ENCODE measurements at places on chromosomes 11 and 22. TPM values are rescaled to one million over a fixed set of nuclear protein-coding genes. Genes with fewer than 3 reads are reported as not detected.

DNA sequence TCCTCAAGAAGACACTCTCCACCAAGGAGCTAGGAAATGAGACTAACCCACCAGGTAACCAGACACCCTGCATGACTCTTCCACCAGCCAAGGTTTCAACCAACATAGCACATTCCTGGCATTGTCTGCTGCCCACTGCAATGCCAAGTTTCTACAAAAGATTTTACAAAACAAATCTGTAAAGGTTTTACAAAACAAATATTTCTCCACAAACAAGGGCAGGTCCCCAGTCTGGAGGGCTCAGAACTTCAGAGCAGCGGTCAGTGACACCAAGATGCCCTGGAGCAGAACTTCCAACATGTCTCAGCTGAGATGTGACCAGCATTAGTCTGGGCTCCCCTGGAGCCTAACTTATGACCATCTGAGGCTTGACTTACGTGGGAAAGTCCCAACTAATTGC, 14.0 kb downstream of the GALNT18 start:
- ATAC-seq, result no peak

DNA sequence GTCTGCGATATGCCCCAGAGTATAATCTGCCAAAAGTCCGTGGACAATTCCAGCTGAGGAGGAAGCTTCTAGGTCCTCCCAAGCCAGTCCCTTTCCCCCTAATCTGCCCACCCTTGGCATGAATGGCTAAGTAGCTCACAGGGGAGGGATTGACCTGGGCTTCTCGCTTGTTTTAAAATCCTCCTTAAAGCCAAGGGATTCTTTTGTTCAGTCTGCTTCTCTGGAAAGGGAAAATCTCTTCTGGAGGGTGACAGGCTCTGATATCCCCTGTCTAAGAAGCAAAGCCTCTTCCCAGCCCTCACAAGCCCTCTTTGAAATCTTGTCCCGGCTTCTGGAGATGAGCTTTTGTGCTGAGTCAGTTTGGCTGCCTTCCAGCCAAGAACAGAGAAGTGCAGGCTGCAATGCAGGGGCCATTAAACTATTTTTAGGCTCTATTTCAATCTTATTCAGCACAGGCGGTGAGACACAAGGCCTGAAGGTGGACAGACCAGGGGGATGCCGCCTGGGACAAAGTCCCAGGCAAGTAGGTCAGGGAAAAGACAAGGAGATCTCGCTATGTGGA, 23.9 kb downstream of the NEFH start:
- no peak for ATAC-seq

- peak; percentile 35 for ATAC-seq
Observed at GRCh38 chr22:19942157-19943081, 801 bp upstream of the TXNRD2 start.

The C22orf42 gene
- not detected for total RNA-seq

- no peak for ATAC-seq
Observed at GRCh38 chr11:84215672-84216071, 929.5 kb upstream of the CCDC90B start.

DNA sequence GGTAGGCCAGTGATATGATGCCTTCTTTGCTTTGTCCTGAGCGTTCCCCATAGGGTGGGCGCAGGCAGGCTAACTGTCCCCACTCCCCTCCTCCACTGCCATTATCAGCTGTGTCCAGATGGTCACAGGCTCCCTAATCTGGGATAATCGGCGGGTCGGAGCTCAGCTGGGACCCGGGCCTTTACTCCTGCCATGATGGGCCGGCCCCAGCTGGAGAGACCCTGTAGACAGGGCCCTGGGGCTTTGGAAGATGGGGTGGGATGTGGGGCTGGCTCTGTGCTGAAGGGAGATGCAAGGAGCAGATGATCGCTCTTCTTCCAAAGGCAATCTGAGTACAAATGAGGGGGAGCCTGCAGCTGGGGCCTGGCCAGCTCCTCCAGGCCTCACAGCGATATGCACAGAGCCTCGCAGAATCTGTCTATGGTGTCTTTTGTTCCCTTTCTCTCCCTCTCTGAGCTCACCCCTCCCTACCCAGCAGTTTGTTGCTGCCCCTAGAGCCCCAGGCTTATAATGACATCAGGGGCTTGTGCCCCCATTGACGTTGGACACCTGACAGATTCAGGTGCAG, 11.9 kb downstream of the KLHL35 start:
- no peak for ATAC-seq

GRCh38 chr11:63530021-63530420, 6.6 kb upstream of the PLAAT4 start:
- ATAC-seq, result no peak

The NNMT gene
- total RNA-seq, result not detected

The SYT8 gene
- not detected for total RNA-seq

- ATAC-seq, result peak; percentile 59
Observed at GRCh38 chr22:32411402-32411801, 645 bp downstream of the RTCB start.

The ACTN3 gene
- total RNA-seq, result 3.0 TPM

DNA sequence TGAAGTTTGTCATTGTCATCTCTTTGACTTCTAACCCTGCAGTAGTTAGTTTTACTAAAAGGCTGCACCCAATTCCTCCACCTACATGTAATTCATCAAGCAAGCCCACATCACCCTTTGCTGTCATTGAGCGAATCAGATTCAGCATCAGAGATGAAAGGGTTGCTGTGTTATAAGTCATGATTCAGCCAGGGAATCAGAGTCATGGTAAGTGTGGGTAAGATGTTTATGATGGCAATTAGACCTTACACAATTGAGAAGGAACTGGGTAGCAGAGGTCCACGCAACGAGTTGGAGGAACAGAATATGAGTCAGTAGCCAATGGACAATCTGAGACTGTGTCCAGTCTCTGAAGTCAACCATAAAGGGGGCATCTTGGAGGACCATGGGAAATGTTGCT, 162.8 kb upstream of the SNX19 start:
- ATAC-seq, result no peak

The GSTT2B gene
- total RNA-seq, result 0.37 TPM

DNA sequence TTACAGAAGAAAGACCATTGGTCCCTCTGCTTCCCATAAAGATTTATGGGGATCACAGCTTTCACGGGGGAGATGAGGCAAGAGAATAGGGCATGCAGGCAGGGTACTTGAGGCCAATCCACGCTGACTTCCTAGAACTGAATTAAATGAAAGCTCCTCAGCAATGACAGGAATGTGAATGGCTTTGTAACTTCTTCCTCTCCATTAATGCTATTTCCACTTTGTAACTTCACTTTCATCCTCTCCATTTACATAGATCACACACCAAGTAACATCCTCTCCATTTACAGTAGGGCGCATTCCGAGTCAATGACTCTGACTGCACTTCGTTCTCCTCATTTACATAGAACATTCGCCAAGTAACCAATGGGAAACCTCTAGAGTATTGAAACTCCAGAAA, 89.8 kb downstream of the PIWIL4 start:
- no peak for ATAC-seq

GRCh38 chr11:85044911-85045310, 582.2 kb downstream of the DLG2 start:
- ATAC-seq, result no peak

- no peak for ATAC-seq
Observed at GRCh38 chr11:73001615-73002014, 140.5 kb downstream of the FCHSD2 start.

- no peak for ATAC-seq
Observed at GRCh38 chr11:12430351-12430750, 53.0 kb downstream of the PARVA start.

The SMIM35 gene
- total RNA-seq, result not detected

DNA sequence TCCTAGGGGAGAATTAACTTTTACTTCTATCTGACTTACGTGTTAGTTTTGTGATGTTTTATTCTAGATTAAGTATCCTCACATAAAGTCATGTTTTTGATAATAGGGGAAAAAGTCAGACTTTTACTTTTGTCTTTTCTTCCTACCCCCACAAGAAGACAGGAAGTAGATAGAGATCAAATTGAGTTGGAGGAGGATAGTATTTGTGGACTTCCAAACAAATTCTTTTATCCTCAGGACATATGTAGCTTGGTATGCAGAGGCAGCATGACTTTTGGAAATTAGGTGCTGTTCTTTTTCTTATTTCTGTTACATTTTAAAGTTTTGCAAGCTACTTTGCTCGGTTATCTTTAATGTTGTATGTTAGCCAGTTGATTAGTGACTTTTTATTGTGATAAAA, 61.4 kb downstream of the MTMR3 start:
- ATAC-seq, result no peak

GRCh38 chr11:2885678-2886081, at the start of gene CDKN1C:
Gene CDKN1C, minus strand, starts transcription at chr11:2885775. Its CDS starts 319 bp downstream, at chr11:2885456.
- ATAC-seq, result peak; percentile 86

DNA sequence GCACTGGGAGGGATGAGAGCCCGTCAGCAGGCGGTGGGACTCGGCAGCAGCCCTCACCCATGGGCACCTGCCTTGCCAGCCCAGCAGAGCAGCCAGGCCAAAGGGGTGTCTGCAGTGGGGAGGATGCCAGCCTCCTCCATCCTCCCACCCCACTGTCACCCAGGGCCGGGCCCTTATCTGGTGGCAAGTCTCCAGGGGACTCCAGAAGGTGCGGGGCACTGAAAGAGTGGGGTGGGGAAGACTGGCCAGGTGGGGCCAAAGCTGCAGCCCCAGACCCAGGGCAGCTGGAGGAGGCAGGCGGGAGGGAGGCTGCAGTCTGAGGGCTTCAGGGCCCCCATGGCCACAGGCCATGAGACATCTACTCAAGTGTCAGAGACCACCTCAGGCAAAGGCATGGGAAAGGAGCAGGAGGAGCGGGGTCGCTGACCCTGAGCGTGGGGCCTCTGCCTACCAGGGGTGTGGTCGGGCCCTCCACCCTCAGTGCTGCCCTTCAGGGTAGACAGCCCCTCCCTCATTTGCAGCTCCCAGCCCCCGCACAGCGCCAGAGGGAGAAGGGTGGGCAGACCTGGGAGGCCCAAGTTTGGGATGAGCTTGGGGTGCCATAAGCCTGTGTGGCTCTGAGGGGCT, 3.5 kb downstream of the DGCR6L start:
- ATAC-seq, result no peak

The SCGB1A1 gene
- not detected for total RNA-seq

The UVRAG gene
- total RNA-seq, result 14.1 TPM

The CASP5 gene
- not detected for total RNA-seq

The C1QTNF4 gene
- total RNA-seq, result 0.28 TPM

DNA sequence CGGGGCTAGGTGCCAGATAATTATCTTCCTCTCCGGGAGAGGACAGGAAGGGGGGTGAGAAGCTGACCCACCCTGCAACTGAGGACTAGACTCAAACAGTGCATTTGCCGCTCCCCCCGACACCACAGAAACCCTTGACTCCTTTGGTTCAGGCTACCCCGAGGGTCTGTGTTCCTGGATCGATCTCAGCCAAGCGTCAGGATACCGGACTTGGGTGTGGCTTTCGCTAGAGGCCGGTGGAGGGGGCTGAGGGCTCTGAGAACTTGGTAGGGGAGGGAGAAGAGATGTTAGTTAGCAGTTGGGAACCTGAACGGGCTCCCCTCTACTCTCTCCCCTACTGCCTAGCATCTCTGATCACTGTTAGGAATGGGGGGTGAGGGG, 840 bp downstream of the SEZ6L start:
- no peak for ATAC-seq

The MN1 gene
- 0.13 TPM for total RNA-seq

- no peak for ATAC-seq
Observed at GRCh38 chr11:17575431-17576425, 28.7 kb downstream of the OTOG start.

The NEFH gene
- 1.3 TPM for total RNA-seq

GRCh38 chr11:62071408-62071807, 52.4 kb upstream of the INCENP start:
- peak; percentile 34 for ATAC-seq

The RFPL2 gene
- total RNA-seq, result 0.30 TPM

DNA sequence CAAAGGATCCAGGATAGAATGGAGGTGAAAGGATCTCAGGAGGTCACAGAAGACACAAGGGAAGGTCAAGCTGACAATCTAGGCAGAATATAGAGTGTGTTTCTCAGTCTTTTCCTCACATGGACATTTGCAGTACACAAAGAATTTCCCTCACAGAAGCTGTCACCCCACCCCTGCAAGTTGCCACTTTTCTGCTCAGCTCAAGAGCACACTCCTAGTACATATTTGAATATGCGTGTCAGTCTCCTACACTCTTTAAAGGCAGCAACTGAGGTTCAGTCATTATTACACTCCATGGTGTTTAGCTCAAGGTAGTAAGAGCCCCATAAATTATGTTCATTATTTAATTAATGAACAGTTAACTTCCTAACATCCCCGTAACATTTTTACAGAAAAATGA, 59.1 kb downstream of the ETS1 start:
- peak; percentile 15 for ATAC-seq

GRCh38 chr22:48096411-48096810, 1334.0 kb downstream of the TBC1D22A start:
- no peak for ATAC-seq

DNA sequence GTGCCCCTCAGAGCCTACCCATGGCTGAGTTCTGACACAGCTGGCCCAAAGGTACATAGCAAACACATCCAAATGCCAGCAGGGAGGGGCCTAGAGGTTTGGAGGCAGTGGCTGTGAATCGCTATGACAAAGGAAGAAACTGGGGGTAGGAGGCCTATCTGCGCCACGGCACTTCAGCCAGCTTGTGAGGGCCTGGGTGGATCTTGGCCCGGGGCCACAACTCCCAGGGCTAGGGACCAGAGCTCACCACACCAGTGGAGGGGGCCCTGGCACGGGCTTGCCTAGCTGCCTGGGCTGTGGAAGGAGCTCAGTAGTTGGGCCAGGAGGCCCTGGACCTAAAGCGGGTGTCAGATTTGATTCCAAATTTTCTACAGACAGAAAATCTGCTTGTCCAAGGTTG, 9.4 kb upstream of the NAP1L4 start:
- no peak for ATAC-seq

GRCh38 chr11:74147199-74147929, 23.4 kb downstream of the C2CD3 start:
- ATAC-seq, result no peak

- no peak for ATAC-seq
Observed at GRCh38 chr11:130197386-130198035, 37.9 kb downstream of the ST14 start.

DNA sequence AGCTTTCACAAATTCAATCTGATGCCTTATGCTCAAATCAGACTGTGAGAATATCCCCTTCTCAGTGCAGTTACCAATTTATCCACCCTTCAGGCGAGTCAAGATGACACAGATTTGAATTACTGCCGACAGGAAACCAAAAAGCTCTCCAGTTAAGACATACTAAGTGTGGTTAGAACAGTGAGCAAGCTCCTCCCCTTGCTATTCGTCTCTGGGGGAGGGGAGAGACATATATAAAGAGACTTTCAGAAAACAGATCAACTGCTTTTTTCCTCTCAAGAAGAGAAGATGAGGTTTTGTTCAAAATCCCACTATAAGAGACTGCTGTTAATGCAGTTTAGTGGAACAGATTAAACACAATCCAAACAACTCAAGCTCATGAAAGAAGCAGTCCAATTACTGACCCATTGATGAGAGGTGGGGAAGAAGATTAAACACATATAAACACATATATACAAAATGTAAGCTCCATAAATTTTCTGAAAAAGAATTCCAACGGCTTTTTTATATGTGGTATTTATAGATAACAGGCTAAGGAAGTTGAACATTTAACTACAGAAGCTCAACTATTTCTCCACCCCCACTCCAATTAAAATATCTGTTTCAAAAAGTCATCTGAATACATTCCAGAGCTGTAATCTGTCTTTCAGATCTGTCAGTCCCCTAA, 102.7 kb downstream of the MRTFA start:
- ATAC-seq, result peak; percentile 82
